Skin of body (tissue), 3 donors: ENCODE measurements at places on chromosomes 12 and 14.
A peak's percentile ranks its signal among the peaks of the same experiment; 100 is the strongest.

GRCh38 chr14:89206389-89207031, 210.5 kb downstream of the FOXN3 start:
- DNase-seq, result peak; percentile 72

DNA sequence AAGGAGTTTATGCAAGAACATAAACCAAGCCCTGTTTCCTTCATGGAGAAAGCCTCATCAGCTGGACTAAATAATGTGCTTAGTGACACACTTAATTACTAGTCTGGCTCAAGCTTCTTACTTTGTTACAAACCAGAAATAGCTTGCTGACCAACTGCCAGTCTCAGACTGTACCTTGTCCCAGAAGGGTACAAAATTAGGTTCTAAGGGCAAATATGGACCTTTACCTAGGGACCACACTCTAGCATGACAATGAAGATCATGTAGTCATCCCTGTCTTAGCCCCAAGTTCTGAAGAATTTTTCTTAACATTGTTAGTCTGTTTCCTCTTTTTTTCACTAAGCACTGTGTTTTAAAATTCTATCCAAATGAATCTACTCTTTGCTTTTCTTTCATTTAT, 2.2 kb downstream of the AMN1 start:
- no peak for DNase-seq

DNA sequence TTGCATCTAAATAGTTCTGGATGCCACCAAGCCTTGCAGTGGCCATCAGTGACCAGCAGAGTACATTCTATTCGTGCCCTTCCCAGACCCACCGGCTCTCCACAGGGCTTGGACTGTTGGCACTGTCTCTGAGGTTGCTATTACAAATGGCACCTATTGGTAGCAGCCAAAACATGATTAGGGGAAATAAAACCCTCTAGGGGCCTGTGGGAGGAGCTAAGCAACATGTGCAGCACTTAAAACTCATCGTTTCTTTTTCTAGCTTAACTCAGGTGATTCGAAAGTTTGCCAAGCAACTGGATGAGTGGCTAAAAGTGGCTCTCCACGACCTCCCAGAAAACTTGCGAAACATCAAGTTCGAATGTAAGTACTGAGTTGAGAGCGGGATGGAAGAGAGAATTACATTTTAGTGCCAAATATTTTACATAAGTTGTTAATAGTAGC, 65.4 kb upstream of the RIC8B start:
- DNase-seq, result no peak

- no peak for DNase-seq
These were observed 50.4 kb downstream of the CHGA start for GRCh38 chr14:92973261-92973797.

- peak; percentile 13 for DNase-seq
These were observed 52.4 kb downstream of the BRMS1L start for GRCh38 chr14:35878272-35879150.

DNA sequence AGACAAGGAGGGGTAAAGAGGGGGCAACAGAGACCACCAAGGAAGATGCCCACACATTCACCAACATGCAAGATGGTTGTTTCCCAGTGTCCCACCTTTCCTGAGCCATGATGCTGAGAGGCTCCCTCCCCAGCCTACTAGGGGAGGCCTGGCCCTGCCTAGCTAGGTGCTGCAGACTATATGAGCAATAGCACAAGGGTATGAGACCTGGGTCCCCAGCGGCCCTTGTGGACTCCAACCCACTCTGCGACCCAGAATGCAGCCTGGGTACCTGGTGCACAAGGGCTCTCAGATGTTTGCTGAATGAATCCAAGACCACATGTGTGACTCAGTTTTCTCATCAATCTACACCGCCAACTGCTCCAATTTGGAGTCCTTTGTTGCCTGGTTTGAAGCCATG, 13.9 kb downstream of the TGFB3 start:
- no peak for DNase-seq
